ENCODE measurements at places on chromosomes 4 and X. TPM values are rescaled to one million over a fixed set of nuclear protein-coding genes. Genes with fewer than 3 reads are reported as not detected.
A peak's percentile ranks its signal among the peaks of the same experiment; 100 is the strongest.

DNA sequence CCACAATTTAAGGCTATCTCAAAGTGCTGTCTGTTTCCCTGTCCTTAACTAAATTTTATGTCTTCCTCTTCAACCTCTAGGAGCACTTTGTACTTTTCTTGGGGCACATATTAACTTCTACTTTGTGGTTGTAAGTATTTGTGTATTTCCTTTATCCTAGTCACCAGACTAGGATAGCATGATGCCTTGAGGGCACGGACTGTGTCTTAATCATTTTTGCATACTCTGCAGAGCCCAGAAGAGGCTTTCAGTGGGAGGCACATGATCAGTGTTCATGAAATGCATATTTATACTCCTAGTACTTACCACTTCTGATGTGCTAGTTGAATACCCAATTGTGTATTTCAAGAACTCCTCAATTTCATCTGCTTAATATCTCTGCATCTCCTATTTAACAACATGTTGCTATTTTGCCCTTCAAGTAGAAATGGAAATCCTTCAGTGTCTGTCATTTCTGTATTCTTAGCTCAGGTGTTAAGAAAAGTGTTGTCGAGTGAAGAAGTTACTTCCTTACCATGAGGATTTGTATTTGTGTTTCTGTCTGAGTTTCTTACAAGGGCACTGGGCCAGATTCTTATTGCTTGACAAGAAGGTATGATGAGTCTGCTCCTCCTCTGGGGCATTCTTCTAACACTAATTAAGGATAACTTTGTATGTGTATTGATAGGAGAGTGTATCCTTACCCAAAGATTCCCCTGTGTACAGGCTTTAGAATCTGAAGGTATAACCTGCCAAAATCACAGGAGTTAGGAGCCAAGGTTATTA lies 28.3 kb upstream of the PGRMC2 start:
- DNase-seq: no peak

DNA sequence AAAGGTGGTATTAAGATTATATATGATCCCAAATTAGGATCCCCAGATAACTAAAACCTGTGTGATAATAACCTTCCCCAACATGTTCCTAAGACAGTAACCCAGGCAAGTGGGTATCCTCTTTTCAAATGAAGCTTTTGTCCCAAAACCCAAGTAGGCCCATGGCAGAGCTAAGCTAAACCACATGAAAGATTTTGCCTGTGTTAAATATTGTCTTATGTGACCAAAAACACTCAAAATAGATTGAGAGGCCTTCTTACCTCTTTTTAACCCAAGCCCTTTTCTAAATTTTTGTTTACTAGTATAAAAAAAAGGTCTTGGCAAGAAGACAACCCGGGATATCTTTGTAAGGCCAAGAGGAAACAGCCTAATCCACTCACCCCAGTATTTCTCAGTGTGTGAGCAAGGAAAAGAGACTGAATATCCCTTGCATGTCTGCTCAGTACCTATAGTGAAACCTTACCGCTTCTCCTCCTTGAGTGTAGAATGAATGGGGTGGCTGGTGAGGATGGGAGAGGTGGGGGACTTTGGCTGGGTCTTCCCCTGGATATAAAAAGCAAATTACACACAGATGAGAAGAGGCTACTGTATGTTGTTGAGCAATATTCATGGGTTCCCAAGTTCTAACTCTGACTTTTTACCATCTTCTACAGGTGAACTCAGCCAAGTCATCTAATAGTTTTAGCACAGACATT lies 188.8 kb upstream of the BMP3 start:
- DNase-seq: no peak

- DNase-seq: no peak
Observed at GRCh38 chr4:5892323-5893003, 423 bp downstream of the CRMP1 start.

GRCh38 chr4:575281-576141 lies 584 bp downstream of the TMEM271 start:
- peak; percentile 47 for DNase-seq

- DNase-seq: no peak
Observed at GRCh38 chr4:33149658-33150524, 2429.7 kb downstream of the PCDH7 start.

FAM236D gene
- total RNA-seq: not detected

- DNase-seq: no peak
Observed at GRCh38 chr4:2757426-2757825, 1.3 kb upstream of the TNIP2 start.

F8A3 gene
- not detected for total RNA-seq

DNA sequence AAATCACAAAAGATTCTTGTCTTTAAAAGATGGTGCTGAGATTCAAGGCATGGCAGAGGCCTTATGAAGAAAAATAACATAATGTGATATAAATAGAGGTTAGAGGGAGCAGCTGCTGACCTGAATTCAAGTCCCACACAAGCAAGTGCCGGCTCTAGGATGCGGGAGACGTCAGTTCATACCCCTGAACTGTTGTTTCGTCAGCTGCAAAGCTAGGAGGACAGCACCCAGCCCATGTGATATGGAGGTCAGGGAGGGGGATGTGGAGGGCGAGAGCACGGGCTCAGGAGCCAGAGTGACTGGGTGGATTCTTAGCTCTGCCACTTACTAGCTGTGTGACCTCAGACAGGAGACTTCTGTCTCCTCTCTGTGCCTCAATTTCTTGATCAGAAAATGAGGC lies 77.9 kb downstream of the JAKMIP1 start:
- no peak for DNase-seq

MAGEA2B gene
- not detected for total RNA-seq

- DNase-seq: no peak
Observed at GRCh38 chr4:82055156-82055555, 318.6 kb downstream of the HNRNPD start.

DNA sequence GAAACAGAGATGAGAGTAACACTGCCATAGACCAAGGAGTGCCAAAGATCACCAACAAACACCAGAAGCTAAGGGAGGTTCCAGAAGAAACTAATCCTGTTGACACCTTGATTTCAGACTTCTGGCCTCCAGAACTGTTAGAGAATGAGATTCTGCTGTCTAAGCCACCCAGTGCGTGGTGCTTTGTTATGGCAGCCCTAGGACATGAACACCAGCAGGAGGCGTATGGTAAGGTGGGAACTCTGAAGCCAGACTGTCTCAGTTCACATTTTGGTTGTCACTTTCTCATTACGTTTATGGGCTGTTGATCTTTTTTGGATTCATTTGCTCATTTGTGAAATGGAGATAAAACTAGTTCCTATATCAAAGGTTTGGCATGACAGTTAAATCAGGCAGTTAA lies 142.9 kb downstream of the DCHS2 start:
- DNase-seq: no peak

RRAGB gene
- total RNA-seq: 9.7 TPM

GPR119 gene
- not detected for total RNA-seq

- no peak for DNase-seq
Observed at GRCh38 chr4:47469951-47470350, 6.4 kb upstream of the COMMD8 start.

GRCh38 chr4:83216959-83217683 lies 67.5 kb downstream of the COQ2 start:
- no peak for DNase-seq

- DNase-seq: peak; percentile 92
Observed at GRCh38 chrX:49163555-49164419, 1.2 kb downstream of the MAGIX start.

DNA sequence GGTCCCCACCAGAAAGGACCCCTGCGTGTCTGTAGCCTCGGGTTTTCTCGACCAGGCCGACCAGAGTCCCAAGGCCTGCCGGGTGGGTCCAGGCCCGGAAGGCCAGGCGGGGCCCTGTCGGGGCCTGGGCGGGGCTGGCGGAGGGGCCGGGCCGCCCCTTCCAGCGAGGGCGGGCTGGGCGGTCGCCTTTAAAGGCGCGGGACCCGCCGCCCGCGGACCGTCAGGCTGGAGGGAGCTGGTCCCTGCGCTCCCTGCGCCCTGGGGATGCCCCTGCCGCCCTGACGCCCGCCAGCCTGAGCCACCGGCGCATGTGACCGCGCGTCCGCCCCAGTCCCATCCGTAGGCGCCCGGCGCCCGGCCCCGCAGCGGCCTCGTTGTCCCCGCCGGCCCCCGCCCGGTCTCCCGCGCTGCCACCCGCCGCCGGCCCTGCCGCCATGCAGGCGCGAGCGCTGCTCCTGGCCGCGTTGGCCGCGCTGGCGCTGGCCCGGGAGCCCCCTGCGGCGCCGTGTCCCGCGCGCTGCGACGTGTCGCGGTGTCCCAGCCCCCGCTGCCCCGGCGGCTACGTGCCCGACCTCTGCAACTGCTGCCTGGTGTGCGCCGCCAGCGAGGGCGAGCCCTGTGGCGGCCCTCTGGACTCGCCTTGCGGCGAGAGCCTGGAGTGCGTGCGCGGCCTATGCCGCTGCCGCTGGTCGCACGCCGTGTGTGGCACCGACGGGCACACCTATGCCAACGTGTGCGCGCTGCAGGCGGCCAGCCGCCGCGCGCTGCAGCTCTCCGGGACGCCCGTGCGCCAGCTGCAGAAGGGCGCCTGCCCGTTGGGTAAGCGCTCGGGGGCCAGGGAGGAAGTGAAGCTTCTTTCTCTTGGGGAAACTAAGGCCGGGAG lies at the start of gene HTRA3:
Gene HTRA3 (plus strand): TSS at position 220 of the 883 bp plus-strand sequence. CDS start 215 bp downstream, at position 435.
- DNase-seq: peak; percentile 81

DNA sequence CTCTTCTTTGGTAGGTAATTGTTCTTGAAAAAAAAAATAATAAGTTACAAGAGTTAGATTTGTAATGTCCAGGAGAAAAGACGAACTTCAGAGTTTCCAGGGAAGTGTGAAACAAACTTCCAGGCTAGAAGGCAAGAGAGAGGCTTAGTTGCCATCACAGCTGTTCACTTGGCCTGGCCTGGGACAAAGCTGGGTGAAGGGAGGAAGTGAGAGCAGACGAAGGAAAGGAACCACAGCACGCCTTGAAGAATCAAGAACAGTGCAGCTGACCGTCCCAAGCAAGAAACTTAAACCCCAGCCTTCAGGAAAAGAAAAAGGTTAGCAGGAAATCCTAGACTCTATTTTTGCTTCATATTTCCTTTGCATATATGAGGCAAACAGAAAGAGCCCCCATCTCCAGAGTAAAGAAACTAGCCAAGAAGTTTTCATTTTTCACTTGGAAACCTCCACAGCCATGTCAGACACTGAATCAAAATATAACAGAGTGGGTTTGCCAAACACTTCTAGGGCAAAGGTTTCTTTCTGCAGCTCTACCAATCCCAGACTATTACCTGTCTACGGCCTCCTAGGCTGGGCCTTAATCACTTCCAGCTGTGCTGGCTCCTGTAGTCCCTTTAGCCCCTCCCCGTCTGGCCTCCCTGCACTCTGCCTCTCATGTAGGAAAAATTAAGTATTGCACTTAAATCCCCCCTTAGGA lies 209.6 kb downstream of the SPATA18 start:
- peak; percentile 57 for DNase-seq
